ENCODE measurements at places on chromosomes 3 and 15.

DNA sequence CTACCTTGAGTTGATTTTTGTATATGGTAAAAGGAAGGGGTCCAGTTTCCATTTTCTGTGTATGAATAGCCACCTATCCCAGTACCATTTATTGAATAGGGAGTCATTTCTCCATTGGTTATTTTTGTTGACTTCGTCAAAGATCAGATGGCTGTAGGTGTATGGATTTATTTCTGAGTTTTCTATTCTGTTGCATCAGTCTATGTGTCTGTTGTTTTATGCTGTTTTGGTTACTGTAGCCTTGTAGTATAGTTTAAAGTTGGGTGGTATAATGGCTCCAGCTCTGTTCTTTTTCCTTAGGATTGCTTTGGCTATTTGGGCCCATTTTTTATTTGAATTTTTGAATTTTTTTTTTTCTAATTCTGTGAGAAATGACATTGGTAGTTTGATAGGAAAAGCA is 125.5 kb upstream of the FGF7 start:
- no peak for DNase-seq

GRCh38 chr3:64104006-64104405 is 80.7 kb upstream of the PSMD6 start:
- DNase-seq: no peak

DNA sequence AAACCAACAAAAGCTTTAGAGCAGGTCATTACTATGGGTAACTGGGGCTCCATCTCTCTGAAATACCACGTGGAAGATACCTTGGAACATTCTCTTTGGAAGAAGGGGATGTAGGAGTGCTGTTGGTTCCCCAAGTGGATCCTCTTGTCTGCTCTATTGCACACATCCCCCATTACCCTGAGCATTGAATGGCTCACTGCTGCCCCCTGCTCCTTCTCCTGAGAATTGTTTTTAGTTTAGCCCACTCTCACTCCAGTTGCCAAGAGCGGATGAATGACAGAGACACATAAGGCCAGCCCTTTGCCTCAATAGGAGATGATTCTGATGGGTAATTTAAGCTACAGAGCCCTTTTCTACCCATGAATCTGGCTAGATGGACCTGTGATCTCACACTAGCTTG is 135.6 kb upstream of the SUCLG2 start:
- DNase-seq: peak; percentile 28

DNA sequence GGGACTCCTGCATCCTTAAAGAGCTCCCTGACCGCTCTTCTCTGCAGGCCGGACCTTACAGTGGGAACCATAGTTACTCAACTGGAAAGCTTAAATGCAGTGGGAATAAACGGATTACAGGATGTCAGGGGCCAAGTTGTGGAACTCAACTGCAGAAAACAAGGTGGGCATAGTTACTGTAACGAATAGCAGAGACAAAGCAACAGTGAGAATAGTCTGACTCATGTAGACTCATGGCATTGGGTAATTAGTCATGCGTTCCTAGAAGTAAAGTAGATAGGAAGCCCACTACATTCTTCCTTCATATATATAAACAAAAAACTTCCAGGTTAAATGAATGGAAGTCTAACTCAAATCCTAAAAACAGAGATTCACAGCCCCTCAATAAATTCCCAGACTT is 95.5 kb upstream of the CHRNA7 start:
- DNase-seq: no peak

DNA sequence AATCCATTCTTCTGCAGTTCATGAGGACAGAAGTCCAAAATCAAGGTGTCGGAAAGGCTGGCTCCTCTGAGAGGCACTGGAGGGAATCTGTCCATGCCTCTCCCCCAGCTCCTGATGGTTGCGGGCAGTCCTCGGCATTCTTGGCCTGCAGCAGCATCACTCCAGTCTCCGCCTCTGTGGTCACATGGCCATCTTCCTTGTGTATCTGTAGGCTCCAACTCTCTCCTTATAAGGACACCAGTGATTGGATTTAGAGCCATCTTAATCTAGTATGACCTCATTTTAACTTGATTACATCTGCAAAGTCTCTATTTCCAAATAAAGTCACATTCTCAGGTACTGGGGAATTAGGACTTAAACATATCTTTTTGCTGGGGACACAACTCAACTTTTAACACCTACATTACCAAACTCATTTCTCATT is 56.0 kb upstream of the FLNB start:
- no peak for DNase-seq

DNA sequence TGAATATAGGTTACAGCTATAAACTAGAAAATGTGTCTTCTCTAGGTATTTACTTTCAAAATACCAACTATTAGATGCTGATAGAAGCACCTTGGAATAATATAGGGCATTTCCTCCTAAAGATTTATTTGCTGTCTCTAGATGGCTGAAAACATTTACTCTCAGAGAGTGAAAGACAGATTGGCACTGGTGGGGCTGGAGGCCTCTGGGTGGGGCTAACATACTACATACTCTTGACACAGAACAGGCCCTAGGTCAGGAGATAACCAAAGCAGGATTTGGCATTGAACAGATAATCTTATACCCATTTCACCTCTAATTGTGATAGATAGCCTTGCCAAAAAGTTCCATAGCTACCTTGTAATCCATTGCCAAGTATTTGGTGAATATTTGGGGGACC is 253.3 kb upstream of the TBC1D5 start:
- DNase-seq: no peak

DNA sequence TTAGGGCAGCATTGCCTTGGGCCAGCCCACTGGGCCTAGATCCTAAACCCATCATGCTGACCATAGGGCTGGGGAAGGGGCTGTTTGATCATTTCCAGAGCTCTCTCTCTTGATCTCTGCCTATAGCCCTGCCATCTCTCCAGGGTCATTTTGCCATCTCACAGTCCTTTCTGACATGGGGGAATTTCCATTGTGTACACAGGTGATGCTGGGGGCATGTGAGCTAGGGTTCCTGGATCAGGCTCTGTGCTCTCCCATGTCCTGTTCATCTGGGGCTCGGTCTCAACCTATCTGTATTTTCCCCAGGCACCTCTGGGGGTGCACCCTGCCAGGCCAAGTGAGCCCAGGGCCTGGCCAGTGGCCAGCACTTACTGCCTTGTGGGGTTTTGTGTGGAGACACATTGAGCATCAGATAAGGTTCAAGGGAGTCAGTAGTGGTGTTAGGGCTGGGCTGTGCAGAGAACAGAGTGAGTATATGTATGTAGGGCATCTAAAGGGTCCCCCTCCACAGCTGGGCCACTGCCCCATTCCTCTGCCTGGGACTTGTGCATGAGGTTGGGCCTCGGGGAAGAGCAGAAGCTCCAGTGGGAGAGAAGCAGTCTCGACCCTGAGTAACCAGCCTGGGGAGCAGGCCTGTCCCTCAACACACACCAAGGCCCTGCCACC is 25.7 kb upstream of the APEH start:
- no peak for DNase-seq

GRCh38 chr3:189132231-189132671 is 39.5 kb upstream of the TPRG1 start:
- DNase-seq: peak; percentile 83

GRCh38 chr15:83275412-83275811 is 9.1 kb downstream of the BNC1 start:
- DNase-seq: no peak

GRCh38 chr15:68234060-68234459 is 4.5 kb upstream of the CLN6 start:
- no peak for DNase-seq

DNA sequence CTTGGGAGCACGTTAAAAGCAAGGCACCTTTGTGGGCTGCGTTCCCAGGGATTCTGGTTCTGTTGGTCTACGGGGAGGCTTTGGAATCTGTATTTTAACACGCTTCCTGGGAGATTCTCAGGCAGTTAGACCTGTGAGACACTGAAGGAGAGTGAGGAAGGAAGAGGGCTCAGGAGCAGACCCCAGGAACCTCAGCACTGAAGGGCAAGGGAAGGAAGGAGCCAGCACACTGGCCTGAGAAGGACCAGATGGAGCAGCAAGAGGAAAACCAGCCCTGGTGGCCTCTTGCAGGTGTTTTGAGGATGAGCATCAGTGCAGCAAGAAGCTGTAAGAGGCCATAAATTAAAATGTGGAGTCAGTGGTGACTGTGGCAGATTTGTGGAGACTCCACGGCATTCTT is 146.7 kb downstream of the RPLP1 start:
- no peak for DNase-seq

GRCh38 chr3:39911465-39912309 is 102.3 kb downstream of the MYRIP start:
- no peak for DNase-seq

GRCh38 chr15:92617549-92618520 is 37.7 kb downstream of the FAM174B start:
- no peak for DNase-seq

GRCh38 chr3:42853739-42854302 is 21.9 kb downstream of the CYP8B1 start:
- no peak for DNase-seq

DNA sequence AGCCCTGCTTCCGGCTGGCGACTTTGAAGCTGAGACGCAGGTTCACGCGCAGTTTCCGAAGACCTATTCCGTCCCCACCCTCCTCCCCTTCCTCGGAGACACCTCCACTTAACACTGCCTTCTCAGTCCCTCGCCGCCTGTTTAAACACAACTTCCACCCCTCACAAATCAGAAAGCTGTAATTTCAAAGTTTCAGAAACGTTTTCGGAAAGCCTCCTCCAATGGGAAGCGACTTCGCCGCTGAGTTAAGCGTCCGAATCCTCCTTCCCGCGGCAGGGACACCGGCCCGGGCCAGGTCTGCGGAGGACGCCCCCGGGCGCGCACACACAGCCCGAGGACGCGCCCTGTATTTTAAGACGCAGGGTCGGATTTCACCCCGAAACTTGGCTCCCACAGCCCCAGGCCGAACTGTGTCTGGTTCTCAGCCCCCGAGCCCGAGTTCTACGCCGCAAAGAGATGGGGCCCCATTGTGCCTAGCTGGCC is 559 bp upstream of the LRRN1 start:
- no peak for DNase-seq

DNA sequence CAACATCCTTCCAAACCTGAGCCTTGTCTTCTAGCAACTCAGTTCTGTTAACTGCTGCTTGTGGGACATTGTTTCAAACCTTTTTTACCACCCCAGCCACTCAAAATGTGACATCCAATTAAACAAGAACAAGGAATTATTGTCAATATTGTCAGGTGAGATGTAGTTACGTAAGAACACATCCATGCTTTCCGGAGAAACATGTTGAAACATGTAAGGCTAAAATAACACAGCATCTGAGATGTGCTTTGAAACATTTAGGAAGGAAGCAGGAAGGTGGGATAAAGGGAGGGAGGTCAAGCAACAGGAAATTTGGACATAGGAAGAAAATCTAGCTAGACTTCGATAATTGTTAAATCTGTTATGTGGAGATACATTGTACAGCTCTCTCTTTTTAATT is 50.9 kb upstream of the PRICKLE2 start:
- DNase-seq: no peak

DNA sequence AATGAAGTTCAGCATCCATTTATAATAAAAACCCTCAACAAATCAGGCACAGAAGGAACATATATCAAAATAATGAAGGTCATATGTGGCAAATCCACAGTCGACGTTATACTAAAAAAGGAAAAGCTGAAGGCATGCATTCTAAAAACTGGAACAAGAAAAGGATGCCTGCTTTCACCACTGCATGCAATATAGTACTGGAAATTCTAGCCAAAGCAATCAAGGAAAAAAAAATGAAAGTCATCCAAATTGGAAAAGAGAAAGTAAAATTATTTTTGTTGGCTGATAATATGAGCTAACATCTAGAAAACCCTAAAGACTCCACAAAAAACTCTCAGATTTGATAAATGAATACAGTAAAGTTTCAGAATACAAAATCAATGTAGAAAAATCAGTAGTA is 1123.2 kb downstream of the TBL1XR1 start:
- no peak for DNase-seq

- DNase-seq: peak; percentile 35
Observed at GRCh38 chr3:118938183-118938961, 96.3 kb downstream of the IGSF11 start.

GRCh38 chr3:98003306-98003969 is 31.2 kb upstream of the RIOX2 start:
- DNase-seq: peak; percentile 47

DNA sequence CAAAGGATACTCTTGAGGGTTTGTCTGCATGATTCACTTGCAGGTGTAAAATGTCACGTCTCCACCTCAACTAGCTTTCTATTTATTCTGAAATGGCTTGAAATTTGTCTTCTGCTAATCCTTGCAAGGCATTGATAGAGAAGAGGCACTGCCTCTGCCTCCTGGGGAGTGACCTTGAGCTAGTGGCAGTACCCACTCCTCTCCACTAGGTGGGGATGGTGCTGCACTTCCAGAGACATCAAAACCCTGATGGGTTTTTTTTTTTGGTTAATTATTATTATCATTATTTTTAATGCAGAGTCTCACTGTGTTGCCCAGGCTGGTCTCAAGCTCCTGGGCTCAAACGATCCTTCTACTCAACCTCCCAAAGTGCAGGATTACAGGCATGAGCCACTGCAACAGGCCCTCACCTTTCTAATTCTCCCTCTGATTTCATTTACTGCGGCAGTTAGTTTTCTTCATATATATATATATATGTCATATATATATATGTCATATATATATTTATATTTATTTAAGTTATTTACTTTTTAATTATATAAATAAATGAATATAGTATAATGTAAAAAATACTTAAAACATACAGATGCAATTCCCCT is 117.6 kb upstream of the EIF1B start:
- DNase-seq: peak; percentile 30

GRCh38 chr3:51955893-51956770 is 951 bp downstream of the GPR62 start:
- DNase-seq: no peak

DNA sequence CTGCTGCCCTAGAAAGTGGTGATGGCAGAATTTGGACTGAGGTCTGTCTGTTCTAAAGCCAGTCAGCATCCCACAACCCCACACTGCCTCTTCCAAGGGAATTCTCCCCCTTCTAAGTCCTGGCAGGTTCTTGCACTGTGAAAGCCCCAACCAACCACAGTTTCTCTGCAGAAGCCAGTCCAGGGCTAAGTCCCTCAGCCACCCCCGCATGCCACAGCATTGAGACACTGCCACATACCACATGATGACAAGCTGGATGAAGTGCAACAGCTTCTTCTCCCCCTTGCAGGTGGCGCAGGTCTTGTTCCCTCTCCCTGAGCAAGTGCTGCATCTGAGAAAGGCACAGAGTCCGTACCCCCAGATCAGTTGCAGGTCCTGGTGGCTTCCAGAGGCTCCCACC is 18.6 kb downstream of the SSUH2 start:
- peak; percentile 38 for DNase-seq

Measured in MV-4-11 (cell line).